SJSA1 (cell line): ENCODE measurements at places on chromosomes 1 and 21.
A peak's percentile ranks its signal among the peaks of the same experiment; 100 is the strongest.

DNA sequence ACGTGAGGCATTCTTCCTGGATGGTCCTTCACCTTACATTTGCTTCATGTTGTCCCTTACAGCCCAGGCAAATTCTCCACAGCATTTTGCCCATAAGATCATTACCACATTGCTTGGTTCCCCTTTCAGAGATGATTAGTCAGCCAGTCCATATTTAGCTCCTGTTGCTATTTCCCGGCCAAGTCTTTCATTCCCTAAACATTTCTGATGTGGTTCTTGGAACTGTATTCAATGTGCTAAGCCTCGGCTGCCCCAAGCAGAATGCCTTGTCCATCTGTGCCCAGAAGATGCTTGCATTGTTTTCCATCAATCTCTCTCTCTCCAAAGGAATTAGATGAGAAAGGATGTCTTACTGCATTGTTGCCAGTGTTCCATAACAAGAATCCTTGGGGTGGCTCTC, 420.9 kb upstream of the CAMK1G start:
- no peak for DNase-seq

GRCh38 chr1:203129501-203130231, 2.1 kb downstream of the ADORA1 start:
- peak; percentile 35 for DNase-seq

DNA sequence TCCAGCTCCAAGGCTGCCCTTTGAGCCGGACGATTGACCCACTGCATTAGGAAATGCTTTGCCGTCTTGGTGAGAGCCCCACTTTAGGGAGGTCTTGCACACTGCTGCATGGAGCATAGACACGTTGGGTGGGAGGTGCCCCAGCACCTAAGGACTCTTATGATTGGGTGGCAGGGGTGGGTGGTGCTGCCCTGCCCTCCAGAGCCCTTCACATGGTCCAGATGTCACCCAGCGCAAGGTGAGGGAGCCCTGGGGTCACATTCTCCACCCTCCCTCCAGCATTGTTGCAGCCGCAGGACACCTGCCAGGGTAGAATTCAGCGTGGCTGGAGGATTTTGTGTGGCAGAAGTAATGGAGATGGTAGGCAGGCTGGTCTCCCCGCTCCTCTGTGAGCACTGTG, 137.4 kb upstream of the COL6A1 start:
- DNase-seq: no peak

GRCh38 chr1:88462096-88462487, 222.0 kb upstream of the PKN2 start:
- no peak for DNase-seq

GRCh38 chr1:51217101-51217500, 19.0 kb upstream of the RNF11 start:
- DNase-seq: no peak

GRCh38 chr1:110393691-110394492, 3.1 kb upstream of the SLC16A4 start:
- peak; percentile 61 for DNase-seq
